ENCODE measurements at places on chromosomes 3 and 15.

DNA sequence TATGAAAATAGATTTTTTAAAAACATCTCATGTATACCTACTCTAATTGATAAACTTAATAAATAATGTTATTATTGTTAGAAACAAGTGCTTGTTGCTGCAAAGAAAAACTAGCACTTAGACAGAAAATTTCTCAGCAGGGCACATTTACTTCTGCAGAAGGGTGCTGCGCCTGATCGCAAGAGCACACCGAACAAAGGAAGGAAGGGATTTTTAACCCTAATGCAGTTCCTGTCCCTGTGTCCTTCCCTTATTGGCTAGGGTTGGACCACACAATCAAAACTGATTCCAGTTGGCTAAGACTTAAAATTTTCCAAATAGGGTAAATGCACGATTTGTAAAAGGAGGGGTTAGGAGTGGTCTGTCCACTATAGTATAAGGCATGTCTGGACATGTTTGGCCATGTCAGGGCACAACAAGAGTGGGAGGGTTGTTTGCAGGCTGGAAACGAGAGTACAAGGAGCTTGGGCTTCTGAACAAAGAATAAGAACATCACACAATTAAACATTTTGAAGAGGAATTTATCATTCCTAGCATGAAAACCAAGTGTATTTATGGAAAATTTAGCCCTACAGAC lies 4.7 kb downstream of the DTWD1 start:
- no peak for DNase-seq

DNA sequence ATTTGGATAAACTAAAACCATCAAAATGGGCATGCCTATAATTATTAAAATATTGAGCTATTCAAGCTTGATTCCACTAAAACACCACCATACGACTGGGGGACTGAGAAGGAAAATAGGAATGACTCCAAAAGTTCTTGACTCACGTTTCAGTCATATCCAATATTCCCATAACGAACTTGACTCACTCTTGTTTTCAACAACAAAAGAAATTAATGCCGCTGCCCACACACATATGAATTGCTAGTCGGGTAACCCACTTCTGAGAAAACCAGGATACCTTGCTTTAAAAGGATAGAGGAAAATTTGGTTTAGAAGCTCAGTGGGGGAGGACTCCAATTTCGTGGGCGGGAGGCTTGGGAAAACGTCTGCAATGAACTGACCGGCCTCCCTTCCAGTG lies 5.2 kb downstream of the HTR3C start:
- DNase-seq: no peak

GRCh38 chr3:183981990-183982644 lies 35.6 kb downstream of the ABCC5 start:
- DNase-seq: no peak

GRCh38 chr15:35136321-35137189 lies 51.5 kb upstream of the NANOGP8 start:
- DNase-seq: no peak

DNA sequence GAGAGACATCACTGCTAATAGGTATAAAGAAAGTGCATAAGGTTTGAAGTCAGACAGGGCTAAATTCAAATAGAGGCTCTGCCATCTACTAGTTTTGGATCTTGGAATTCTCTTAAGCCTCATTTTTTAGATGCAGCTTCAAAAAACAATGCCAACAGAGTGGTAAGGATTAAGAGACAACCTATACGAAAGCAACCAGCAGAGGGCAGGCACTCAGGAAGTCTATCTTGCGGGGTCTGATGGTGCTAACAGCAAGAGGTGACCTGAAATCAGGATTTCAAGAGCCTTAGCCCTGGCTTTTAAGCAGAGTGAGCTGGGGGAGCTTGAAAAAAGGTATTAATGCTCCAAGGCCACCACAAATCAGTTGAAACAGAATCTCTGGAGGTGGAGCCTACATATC lies 40.7 kb downstream of the LDHAL6B start:
- DNase-seq: peak; percentile 2

GRCh38 chr15:40398413-40398873 lies 7.2 kb upstream of the IVD start:
- DNase-seq: no peak

DNA sequence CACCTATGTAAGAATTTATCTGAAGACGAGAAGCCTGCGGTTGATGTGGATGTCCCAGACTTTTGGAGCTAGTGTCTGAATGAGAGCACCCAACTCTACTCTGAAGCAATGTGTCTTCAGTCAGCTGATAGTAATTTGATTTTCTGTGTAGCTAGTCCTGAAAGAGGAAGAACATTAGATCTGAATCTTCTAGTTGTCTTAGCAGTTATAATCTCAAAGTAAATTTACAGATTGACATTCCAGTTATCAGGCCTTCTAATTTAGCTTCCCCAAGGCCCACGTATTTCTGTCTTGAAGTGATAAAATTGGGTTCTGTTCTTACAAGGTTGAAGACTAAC lies 1.5 kb downstream of the TCAIM start:
- no peak for DNase-seq

- DNase-seq: no peak
Measured at GRCh38 chr3:111278959-111279358, 207.3 kb downstream of the NECTIN3 start.

GRCh38 chr3:32384938-32385337 lies 6.7 kb upstream of the CMTM7 start:
- DNase-seq: no peak

DNA sequence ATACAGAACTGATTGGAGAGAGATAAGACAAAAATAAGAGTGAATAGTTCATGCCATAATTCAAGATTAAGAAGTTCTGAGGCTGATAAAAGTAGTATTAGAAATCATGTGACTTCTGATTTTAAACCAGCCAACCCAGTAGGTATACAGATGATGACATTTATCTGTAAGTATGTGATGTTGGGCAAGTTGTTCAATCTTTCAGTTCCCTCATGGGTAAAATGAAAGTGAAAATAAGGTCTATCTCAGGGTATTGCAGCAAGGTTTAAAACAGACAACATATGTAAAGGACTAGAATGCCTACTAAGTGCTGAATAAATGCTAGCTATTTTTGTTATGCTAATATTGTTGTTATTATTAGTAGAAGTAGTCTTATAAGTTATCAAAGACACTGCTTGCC lies 1055.7 kb downstream of the NAALADL2 start:
- DNase-seq: no peak

- no peak for DNase-seq
Measured at GRCh38 chr15:69537901-69538300, 85.3 kb downstream of the RPLP1 start.

GRCh38 chr3:161766331-161766730 lies 269.7 kb downstream of the OTOL1 start:
- no peak for DNase-seq

DNA sequence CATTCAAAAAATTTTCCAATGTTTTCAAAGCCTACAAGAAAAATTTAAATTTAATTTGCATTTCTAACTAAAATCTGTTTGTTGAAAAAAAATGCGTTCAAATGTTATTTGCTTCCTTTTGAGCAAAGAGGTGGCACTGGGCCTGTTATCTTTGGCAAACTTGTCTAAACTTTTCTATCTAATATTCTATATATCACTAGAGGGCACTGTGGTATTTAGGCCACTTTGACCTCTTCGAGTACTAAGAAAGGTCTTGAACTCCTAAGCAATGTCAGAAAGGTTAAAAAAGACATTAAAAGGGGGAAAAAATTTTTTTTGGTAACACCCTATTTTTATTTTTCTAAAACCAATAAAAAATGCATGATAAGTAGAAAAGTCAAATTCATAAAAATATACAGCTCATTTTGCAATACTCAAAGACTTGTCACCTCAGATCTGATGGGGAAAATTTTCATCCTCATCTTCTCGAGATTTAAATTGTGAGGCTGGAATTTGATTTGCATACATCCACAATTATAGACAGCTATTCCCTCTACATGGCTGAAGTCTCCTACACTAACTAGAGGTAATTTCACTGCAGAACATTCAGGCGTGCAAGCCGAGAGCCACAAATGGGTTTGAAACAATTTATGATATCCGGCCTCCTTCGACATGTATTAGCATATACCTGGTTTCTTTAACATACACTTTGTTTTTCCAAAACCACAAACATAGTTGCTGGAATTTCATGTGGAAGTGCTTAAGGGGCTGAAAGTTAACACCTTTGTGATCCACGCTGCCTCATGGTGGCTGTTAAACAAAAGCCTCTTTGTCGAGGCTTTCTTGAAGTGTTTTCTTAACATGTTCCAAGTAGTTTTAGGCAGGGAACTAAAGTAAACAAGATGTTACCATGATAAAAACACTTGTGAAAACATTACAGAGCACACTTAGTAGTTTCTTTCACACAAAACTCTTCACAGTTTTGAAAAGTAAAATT lies 576.4 kb downstream of the FOXP1 start:
- no peak for DNase-seq

GRCh38 chr3:177427540-177427939 lies 230.3 kb upstream of the TBL1XR1 start:
- DNase-seq: no peak

DNA sequence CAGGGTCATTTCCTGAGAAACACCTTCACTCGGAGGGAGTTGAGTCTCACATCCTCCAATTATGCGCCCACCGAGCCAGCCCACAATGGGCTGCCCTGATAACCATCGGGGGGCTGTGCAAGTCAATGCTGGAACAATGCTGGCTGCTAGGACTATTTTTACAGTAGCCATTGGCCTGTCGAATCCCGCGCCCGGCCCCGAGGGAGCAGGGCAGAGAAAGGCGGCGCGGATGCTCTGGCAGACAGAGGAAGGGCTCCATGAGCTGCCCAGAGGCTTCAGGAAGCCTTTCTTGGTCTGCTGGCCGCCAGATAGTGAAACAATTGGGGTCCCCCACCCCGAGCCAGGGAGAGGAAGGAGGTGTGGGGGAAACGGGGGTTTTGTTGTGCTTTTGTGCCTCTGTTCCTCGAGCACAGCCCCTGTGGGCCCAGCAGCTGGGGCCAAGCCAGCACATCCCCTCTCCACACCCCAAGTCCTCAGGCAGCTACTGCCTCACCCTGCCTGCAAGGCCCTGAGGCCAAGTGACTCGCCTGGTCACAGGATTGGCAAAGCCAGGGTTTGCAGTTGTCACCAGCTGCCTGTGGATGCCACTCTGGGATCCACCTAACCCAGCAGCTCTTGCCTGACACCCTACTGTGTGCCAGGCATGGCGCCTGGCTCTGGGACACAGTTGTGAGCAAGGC lies 39.0 kb downstream of the SLC6A6 start:
- no peak for DNase-seq

DNA sequence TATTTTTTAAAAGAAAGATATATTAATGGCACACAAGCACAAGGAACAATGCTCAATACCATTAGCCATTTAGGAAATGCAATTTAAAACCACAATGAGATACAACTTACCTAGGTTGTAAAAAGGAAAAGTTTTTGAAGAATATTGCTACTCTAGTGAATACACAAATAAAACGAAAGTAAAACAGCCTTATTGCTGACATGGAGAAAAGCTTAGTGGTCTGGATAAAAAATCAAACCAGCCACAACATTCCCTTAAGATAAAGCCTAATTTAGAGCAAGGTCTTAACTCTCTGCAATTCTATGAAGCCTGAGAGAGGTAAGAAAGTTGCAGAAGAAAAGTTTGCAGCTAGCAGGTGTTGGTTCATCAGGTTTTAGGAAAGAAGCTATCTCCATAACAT lies 892.7 kb upstream of the ALCAM start:
- no peak for DNase-seq

GRCh38 chr3:43879166-43879565 lies 188.4 kb downstream of the ABHD5 start:
- no peak for DNase-seq

- no peak for DNase-seq
Measured at GRCh38 chr3:135392151-135392550, 573.4 kb upstream of the PPP2R3A start.

DNA sequence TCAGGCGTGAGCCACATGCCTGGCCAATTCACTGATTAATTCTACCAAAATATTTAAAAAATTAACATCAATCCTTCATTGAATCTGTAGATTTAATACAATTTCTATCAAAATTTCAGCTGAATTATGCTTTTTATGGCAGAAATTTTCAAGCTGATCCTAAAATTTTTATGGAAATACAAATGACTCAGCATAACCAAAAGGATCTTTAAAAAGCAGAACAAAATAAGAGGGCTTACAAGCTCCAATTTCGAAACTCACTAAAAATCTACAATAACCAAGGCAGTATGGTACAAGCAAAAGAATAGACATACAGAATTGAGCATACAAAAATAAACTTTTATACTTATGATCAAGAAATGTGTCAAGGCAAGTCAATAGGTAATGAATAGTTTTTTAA lies 180.4 kb upstream of the CTNNB1 start:
- no peak for DNase-seq

DNA sequence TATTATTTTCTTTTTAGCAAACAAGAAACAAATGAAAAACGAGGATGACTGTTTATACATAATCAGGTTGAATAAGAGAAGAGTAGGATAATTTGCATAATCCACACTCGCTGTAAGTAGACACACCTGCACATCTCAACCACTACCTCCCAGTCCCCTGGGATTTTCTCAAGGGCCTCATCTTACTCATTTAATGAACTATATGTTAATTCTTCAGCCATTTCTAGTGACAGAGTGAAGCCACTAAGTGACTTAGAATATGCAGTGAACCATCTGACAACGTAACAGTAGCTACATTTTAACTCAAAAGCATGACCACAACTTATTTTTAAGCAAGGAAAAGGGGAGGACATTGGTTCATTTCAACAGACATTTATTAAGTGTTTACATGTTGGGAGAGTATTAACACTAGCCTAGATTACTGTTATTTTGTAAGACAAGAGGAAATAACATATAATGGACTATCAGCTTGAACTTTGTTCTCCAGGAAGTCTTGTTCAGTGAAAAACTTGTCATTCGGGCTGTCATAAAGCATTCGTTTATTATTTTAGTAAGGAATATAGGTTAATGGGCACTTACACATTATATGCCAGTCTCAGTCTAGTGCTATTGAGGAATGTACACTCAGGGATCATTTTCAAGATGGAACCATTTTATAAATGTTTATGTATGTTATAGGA lies 173.0 kb upstream of the ROBO2 start:
- no peak for DNase-seq

GRCh38 chr3:128372281-128372680 lies 94.4 kb downstream of the DNAJB8 start:
- DNase-seq: no peak

GRCh38 chr15:45371546-45371945 lies 6.8 kb downstream of the GATM start:
- DNase-seq: no peak

DNA sequence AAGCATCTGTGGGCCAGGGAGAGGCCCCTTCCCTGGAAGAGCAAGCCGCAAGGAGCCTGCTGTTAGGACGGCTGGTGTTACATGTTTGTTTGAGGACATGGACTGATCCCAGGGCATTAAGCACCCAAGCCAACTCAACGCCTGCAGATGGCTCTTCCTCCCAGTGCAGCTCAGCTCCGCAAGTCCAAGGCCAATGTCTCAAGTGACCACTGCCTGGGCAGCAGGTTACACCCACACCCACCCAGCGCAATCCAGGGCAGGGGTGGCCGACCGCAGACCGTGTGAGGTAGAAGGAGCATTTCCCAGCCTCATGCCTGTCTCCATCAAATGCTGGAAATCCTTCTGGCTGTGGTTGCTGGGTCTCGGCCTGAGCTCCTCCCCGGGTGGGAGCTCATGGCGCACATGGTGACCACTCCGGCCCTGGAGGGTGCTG lies 14.5 kb downstream of the GP5 start:
- DNase-seq: no peak

- no peak for DNase-seq
Measured at GRCh38 chr3:135862361-135862760, 103.2 kb upstream of the PPP2R3A start.

GRCh38 chr3:148955544-148956346 lies 35.6 kb upstream of the GYG1 start:
- DNase-seq: no peak

- no peak for DNase-seq
Measured at GRCh38 chr3:135106445-135106844, 311.4 kb downstream of the EPHB1 start.

- DNase-seq: no peak
Measured at GRCh38 chr15:38652183-38652794, 87.7 kb upstream of the RASGRP1 start.

All from stimulated activated CD8-positive, alpha-beta memory T cell treated with anti-CD3 and anti-CD28 coated beads, Interleukin-4, amount 100 ng/mL, for 1 hour (primary cell).